ENCODE measurements at places on chromosomes 2 and 18.
A peak's percentile ranks its signal among the peaks of the same experiment; 100 is the strongest.

DNA sequence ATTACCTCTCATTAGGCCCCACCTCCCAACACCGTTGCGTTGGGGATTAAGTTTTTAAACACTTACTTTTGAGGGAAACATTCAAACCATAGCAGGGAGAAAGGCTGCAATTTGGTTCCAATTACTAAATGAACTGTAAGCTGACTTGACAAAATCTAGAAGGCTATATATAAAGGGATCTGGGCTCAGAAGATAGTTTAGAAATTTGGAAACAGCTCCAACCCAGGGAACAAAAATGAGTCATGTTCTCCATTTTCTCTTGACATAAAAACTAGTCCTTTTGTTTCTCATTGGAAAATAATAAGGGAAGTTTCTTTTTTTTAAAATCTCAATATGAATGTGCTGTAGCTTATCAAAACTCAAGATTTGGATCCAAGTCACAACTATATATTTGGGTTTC is 17.5 kb downstream of the MOGAT1 start:
- no peak for DNase-seq

- DNase-seq, result no peak
These were observed 40.0 kb downstream of the TEX44 start for GRCh38 chr2:231632559-231633142.

DNA sequence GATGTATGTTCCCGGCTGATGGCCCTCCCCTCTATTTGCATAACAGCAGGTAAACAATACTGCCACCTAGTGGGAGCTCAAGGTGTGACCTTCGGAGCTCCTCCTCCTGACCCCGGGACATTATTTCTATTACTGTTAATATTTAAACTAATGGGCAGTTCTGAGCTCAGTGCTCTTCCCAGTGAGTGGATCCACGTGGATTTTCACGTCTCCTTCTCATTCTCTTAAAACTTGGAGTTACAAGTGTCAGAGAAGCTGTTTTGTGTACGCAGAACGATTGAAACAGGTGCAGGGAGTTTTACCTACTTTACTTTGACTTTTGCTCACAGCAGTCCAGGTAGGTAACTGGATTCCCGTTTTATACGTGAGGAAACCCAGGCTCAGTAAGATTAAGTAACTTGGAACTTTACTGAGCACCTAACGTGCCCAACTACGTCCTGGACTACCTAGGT is 127.3 kb downstream of the PRKCE start:
- DNase-seq, result no peak

DNA sequence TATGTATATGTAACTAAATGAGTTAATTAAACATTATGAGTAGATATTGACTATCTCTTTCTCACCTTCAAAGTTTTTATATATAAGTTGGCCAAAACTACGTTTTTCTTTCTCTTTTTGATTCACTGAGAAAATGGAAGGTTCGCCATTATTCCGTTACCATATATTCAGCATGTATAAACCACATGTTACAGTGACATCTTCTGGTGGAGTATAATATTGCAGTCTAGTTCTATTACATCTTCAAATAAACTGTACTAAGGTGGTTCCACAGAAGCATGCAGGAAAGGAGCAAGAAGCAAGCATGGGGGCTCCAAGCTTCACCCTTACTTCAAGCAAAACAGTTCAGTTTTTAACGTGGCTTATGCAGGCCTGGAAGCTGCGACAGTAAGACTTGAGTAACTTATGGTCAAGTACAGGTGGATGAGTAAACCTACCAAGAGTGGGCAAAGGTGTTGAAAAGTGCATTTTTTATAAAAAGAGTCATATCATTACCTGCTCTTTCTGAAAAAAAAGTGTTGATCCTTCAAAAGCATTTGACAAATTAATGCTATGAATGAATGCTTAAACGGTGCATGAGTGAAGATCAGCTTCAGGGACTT is 129.8 kb upstream of the RAB6C start:
- peak; percentile 41 for DNase-seq

- no peak for DNase-seq
These were observed 464 bp downstream of the CYBRD1 start for GRCh38 chr2:171522788-171523087.

DNA sequence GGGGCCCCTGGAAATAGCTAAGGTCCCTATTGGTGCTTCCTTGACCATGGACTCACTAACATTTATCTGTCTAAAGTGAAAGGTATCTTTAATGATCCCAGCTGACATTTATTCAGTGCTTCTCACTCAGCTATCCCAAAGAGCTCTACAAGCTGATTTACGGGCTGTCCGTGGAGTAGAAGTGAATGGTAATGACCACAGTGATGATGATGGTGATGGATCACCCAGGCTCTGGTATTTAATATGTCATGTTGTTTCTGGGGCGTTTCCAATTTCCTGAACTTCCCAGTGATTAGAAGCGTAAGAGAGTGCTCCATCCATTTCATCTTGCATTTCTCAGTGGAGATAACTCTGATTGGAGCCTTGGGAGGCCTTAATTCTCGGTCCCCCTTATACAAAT is 304.3 kb downstream of the HRH4 start:
- no peak for DNase-seq

DNA sequence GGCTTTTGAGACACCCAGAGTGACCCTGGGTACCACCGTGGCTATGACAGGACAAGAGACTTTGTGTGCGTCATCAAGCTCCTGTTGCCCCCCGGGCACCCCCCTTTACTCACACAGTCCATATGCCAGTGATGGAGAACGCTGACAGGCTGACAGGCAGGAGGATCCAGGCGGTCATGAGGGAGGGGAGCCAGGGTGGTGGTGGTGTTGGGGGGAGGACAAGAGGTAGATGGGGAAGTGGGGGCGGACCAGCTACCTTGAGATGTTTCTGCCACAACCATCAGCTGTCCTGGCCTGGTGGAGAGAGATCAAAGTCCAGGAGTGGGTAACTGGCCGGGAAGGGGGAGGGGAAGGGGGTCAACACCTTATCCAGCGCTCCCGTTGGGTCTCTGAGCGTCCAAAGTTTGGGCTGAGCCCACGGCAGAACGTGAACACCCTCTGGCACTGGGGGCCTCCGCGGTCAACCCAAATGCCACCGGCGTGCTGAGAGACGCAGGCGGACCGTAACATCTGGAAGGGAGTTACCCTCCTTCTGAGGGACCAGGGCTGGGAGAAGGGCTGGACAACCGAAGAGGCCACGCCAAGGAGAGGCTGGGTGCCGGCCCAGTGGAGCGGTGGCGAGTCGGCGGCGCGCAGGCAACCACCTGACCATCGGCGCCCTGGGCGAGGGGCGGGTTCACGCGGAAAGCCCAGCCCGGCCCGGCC is 575 bp downstream of the TMEM150A start:
- DNase-seq, result no peak

GRCh38 chr2:157480182-157480961 is 36.5 kb upstream of the CYTIP start:
- DNase-seq, result no peak

GRCh38 chr18:68400889-68401288 is 314.0 kb downstream of the TMX3 start:
- DNase-seq, result no peak

Data from DMS 273 treated with DMSO at 0.1 percent for 48 hours (cell line).